T-helper 1 cell treated with Interleukin-12 subunit alpha and Interleukin-12 subunit beta and Interleukin-4 antibody, amounts not matched to agents 30 ng/mL and 1 ng/mL, for 36 hours (primary cell): ENCODE measurements at places on chromosomes 3 and 15. TPM values are rescaled to one million over a fixed set of nuclear protein-coding genes. Genes with fewer than 3 reads are reported as not detected.

Gene ACAN
- not detected in 2 replicates for total RNA-seq

Gene MB21D2
- 32.3 and 33.0 TPM in 2 replicates for total RNA-seq

Gene SPG21
- total RNA-seq: 58.2 and 63.6 TPM in 2 replicates

Gene WDR72
- total RNA-seq: not detected in 2 replicates

Gene CCDC80
- 0.25 and 0.44 TPM in 2 replicates for total RNA-seq

Gene VWA5B2
- total RNA-seq: not detected in 2 replicates

Gene CELSR3
- 6.0 and 7.4 TPM in 2 replicates for total RNA-seq

Gene CERS3
- total RNA-seq: 0.71 and 0.76 TPM in 2 replicates

Gene POLR2M
- total RNA-seq: 48.4 and 54.3 TPM in 2 replicates

Gene NRG4
- total RNA-seq: not detected in 2 replicates

Gene SCAANT1
- total RNA-seq: not detected in 2 replicates

Gene ZNF80
- total RNA-seq: 0.32 and 0.39 TPM in 2 replicates

Gene PPP1R14D
- not detected in 2 replicates for total RNA-seq

Gene REC114
- total RNA-seq: not detected in 2 replicates
